Pulmonary artery endothelial cell (primary cell): ENCODE measurements at places on chromosomes 5 and 9. TPM values are rescaled to one million over a fixed set of nuclear protein-coding genes. Genes with fewer than 3 reads are reported as not detected.

RIGI gene
- total RNA-seq, result 20.8 and 37.1 TPM in 2 replicates

PCDHB8 gene
- 0.04 and 0.07 TPM in 2 replicates for total RNA-seq

TERT gene
- total RNA-seq, result 0.07 TPM in 1 of 2 replicates, not detected in the other

GRXCR2 gene
- not detected in 2 replicates for total RNA-seq

LCN12 gene
- not detected in 2 replicates for total RNA-seq

PCDHGA12 gene
- total RNA-seq, result 5.1 and 8.7 TPM in 2 replicates

C9orf153 gene
- total RNA-seq, result 0.07 and 0.14 TPM in 2 replicates

LSM11 gene
- 9.9 and 12.1 TPM in 2 replicates for total RNA-seq

IRX2 gene
- not detected in 2 replicates for total RNA-seq

LCN15 gene
- total RNA-seq, result not detected in 2 replicates

NEUROG1 gene
- not detected in 2 replicates for total RNA-seq

CDX1 gene
- not detected in 2 replicates for total RNA-seq
